ENCODE measurements at places on chromosomes 4 and X.
A peak's percentile ranks its signal among the peaks of the same experiment; 100 is the strongest.

- no peak for DNase-seq
These were observed 207.7 kb downstream of the SOWAHB start for GRCh38 chr4:76690011-76690905.

DNA sequence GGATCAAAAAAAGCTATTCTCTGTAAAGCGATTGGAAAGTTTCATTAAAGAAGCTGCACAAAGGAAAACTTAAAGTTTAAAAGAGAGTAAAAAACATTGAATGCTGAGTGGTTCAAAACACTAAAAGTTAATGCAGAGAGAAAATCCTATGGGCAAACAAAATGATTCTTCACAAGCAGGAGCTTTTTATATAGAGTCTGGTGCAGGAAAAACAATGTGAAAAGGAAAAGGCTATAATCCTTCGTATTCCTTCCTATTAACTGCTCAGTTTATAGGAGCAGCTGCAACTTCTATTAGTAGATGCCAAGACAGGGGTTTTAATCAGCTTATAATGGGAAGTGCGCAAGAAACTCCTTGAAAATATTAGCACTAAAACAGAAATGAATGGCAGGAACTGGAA is 100.7 kb downstream of the PDGFC start:
- DNase-seq, result no peak

GRCh38 chr4:142043509-142043908 is 407.1 kb downstream of the IL15 start:
- DNase-seq, result no peak

GRCh38 chrX:19836337-19836736 is 51.1 kb downstream of the SH3KBP1 start:
- DNase-seq, result no peak

DNA sequence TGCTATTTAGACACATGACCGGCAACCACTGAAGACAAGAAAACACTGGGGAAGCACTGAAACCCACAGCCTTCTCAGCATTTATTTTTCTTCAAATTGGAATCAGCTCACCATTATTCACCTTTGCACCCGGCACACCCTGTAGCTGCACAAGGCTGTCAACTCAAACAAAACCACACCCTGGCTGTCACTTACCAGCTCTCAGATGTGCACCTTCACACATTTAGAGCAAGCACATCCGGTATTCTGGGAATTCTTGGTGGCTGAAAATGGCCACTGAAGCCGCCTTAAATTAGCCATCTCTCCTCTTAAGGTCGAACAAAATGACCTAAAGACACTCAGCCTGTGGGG is 5.9 kb downstream of the ZFYVE28 start:
- DNase-seq, result no peak

- DNase-seq, result no peak
These were observed 57.1 kb downstream of the ADD1 start for GRCh38 chr4:2900741-2901140.

GRCh38 chrX:22486296-22486695 is 213.6 kb downstream of the CBLL2 start:
- no peak for DNase-seq

- DNase-seq, result peak; percentile 27
These were observed 430 bp downstream of the HDAC6 start for GRCh38 chrX:48802089-48802904.

GRCh38 chr4:129345609-129346008 is 249.7 kb downstream of the C4orf33 start:
- DNase-seq, result no peak

DNA sequence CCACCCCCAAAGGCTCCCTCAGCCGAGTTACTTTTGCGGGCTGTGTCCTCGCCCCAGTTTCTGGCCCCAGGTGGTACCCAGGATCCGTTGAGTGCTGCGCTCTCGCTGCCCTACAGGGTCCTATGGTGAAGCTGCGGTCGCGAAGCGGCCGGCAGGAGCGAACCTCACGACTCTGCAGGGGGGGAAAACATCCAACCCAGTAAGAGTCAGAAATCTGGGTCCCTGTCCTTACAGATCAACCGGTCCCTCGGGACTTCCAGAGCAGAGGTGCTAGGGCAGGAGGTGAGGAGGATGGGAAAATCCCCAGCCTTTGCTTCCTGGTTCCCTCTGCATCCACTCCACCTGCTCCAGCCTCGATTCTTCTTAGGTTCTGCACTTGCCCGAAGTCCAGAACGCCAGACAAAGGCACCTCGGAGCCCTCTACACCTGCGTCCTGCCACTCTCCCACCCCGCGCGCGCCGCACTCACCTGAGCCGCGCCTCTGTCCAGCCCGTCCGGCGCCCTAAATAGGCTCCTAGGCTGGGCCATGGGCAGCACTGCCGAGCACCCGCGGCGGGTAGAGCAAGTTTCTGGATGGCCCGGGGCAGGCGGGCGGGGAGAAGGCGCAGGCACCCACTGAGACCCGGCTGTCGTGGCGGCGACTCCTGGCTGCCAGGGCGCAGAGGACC is at the start of gene HS3ST1:
HS3ST1 (minus strand) TSS at position 664 of the 668 bp plus-strand sequence. CDS start 28,889 bp downstream, outside the sequence.
- no peak for DNase-seq

GRCh38 chr4:159197260-159197884 is 94.5 kb downstream of the RAPGEF2 start:
- DNase-seq, result no peak

GRCh38 chrX:20265726-20266681 is 705 bp downstream of the RPS6KA3 start:
- DNase-seq, result no peak

DNA sequence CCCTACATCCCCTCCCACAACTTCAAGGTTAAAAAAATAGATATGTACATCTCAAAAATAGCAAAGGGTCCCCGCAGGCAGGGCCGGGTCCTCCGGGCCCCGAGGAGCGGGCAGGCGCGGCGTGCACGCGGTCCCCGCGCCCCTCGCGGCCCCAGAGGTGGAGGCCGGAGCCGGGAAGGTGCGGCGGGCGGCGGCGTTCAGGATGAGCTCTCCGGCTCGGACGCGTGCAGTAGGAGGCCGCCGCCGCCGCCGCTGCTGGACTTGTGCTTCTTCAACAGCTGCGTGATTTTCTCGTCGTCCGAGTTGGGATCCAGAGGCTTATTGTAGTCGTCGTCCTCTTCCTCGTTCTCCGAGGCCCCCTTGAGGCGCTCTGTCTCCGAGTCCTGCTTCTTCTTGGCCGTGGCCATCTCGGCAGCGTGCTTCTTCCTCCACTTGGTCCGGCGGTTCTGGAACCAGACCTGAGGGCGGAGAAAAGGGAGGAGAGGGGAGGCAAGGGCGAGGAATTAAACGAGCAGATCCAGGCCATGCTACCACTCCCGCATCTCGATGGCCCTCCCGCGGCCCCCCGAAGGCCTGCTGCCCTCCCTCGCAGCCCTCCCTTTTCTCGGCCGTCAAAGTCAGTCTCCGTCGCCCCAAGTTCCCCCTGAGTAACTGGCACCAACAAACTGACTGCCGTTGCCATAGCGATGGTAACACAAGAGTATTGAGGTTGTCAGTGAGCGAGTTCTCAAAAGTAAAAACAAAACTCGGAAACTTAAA is 5.8 kb downstream of the NKX6-1 start:
- DNase-seq, result no peak

- peak; percentile 54 for DNase-seq
These were observed 1.6 kb downstream of the PRICKLE3 start for GRCh38 chrX:49184294-49185281.

- DNase-seq, result peak; percentile 10
These were observed 113.4 kb upstream of the TMEM47 start for GRCh38 chrX:34770511-34770910.

- DNase-seq, result no peak
These were observed 117.7 kb upstream of the PNPLA4 start for GRCh38 chrX:8044947-8045346.

DNA sequence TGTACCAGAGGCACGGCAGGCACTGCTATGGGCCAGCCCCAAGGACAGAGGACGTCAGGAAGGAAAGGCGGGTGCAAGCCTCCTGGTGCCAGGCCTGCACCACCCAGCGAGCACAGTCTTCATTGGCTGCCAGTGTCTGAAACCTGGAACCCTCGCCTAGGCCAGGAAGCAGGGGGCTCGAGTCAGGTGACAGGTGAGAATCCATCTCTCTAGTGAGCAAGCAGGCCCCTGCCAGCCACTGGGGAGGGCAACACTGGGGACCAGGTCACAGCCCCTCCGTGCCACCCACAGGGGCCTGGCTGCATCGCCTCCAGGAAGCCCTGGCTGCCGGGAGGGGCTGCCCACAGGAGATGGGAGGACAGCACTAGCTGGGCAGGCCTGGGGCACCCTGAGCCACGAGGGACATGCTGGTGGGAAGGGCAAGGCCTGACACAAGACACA is 6.9 kb upstream of the HAUS3 start:
- DNase-seq, result no peak

- DNase-seq, result no peak
These were observed 18.4 kb upstream of the STK26 start for GRCh38 chrX:132004728-132005127.

- DNase-seq, result no peak
These were observed 524.1 kb downstream of the IL15 start for GRCh38 chr4:142160509-142160908.

- no peak for DNase-seq
These were observed 16.8 kb downstream of the UGT8 start for GRCh38 chr4:114615435-114615834.

- DNase-seq, result no peak
These were observed 322.1 kb upstream of the NOCT start for GRCh38 chr4:138693526-138693925.

- DNase-seq, result no peak
These were observed 142.3 kb downstream of the ARHGAP24 start for GRCh38 chr4:85617202-85617601.

GRCh38 chrX:17411205-17411604 is 36.2 kb downstream of the NHS start:
- DNase-seq, result no peak

DNA sequence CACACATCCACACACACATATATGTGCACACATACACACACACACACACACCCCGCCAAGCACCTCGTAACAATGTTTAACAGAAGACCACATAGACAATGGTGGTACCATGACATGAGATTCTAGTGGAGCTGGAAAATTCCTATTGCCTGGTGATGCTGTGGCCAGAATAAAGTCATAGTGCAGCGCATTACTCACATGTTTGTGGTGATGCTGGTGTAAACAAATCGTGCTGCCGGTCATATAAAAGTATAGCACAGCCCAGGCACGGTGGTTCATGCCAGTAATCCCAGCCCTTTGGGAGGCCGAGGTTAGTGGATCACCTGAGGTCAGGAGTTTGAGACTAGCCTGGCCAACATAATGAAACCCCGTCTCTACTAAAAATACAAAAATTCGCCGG is 275.2 kb downstream of the TRIML1 start:
- DNase-seq, result no peak

- DNase-seq, result no peak
These were observed 331.8 kb upstream of the TENM3 start for GRCh38 chr4:181911420-181911819.

DNA sequence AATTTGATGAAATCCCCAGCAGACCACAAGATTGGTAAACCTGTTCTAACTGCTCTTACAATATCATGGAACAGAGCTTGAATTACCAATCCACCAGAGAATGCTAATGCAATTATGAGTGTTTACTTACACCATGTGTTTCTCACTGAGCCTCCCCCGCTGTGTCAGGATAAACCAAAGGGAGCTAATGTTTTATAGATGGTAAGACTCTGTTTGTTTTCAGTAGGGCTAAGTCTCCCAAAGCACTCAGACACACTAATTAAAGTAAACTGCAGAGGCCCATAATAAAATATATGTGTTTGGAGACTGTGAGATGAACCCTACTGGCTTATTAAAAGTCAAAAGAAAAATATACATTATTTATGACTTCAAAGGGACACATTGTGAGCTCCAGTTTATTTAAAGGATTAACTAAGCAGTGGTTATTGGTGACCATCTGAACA is 261.7 kb upstream of the FAM241A start:
- DNase-seq, result no peak

- DNase-seq, result no peak
These were observed 153.8 kb downstream of the COL25A1 start for GRCh38 chr4:109148577-109149075.

DNA sequence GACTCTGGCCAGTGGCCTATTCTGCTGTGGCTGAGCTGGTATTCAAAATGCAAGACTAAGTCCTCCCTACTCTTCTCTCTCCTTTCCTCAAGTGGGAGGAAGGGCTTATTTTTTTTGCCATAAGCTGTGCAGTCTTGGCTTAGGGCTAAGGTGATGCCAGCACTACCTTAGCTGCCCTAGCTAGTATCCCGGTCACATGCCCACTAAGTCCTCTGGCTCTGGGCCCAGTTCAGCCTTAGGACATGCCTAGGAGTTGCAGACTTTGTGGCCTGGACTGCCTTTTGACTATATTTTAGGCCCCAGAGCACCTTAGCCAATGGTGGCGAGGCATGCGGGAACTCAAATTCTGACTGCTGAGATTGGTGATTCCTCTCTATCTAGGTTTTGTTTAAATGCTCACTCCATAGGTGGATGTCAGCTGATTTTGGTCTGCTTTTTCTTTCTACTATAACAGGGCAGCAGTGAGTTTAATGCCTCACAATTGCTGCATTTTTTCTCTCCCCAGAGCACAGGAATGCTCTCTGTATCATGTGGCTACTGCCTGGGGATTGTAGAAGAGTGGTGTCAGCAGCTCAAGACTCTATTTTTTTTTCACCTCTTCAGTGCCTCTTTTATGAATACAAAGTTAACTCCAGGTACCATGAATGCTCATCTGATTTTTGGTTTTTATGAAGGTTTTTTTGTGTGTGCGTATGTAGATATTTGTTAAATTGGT is 472.9 kb upstream of the GRID2 start:
- no peak for DNase-seq

GRCh38 chr4:26503844-26504243 is 13.6 kb upstream of the CCKAR start:
- DNase-seq, result no peak

DNA sequence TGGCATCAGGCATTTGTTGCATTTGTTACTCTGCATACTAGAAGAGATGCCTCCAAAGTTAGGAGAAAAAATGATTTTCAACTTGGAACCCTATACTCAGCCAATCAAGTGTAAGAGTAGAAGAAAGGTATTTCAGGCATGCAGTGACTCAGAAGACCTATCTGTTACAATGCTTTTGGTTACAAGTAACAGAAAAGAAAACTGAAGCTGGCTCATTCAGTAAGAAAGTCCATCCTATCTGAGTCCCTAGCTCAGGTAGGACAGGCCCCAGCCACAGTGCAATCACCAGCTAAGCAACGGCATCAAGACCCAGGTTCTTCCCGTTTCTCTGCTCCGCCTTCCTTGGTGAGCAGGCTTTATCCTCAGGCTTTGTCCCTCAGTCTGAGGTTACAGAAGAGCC is 23.3 kb downstream of the MECP2 start:
- no peak for DNase-seq

GRCh38 chr4:182338063-182338462 is 94.9 kb downstream of the TENM3 start:
- DNase-seq, result no peak

DNA sequence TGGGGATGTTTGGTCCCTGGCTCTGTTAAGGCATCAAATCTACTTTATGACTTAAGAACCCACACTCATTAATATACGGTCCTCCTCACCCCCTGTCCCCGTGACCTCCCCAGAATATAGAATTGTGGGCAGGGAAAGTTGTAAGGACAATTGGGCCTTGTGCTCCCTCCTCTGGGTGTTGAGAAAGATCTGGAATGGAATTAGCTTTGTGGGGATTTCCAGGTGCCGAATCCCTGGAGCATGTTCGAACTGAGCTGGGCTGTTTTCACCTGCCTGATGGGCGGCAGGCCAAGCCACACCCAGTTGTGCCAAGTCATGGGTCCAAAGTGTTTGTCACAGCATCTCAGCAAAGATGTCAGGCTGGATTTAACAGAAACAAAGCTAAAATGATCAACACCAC is 349.3 kb upstream of the KLF3 start:
- DNase-seq, result no peak

GRCh38 chr4:78585633-78586032 is 34.1 kb downstream of the ANXA3 start:
- no peak for DNase-seq
